Heart right ventricle (tissue), 16 donors: ENCODE measurements at places on chromosomes 3 and 15. TPM values are rescaled to one million over a fixed set of nuclear protein-coding genes. Genes with fewer than 3 reads are reported as not detected.

GRCh38 chr3:62057339-62058047 is 315.9 kb downstream of the FEZF2 start:
- DNase-seq: no peak

- no peak for DNase-seq
Observed at GRCh38 chr15:33138000-33138399, 56.5 kb downstream of the FMN1 start.

DNA sequence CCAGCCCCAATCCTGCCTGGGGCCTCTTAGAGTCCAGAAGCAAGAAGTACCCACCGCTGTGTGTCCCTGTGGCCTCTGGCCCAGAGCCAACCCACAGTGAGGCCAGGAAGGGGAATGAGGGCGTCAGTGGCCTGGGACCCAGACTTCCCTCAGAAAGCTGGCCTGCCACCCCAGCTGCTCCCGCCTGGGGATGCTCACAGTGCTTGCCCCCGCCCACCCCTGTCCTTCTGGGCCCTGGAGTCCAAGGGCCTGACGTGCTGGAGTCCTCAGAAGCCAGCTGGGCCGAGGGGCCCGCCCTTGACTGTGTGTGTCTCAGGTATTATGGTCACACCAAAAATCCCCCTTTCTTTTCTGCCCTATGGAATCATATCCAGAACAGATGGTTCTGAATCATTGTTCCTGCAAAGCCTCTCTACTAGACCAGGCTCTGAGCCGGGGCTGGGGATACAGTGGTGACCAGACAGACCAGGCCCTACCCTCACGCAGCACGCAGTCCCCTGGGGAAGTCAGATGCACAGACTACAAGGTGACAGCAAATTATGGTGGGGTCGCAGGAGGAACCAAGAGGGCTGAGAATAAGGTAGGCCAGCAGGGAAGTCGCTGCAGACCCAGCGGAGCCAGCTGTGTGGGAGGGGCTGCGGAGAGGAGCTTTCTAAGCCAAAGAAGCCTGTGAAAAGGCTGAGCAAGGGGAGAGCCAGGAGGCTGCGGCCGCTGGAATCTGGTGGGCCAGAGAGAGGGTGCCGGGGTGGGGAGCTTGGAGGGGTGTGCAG is 99.1 kb downstream of the VGLL4 start:
- DNase-seq: peak; percentile 52

CPB1 gene
- not detected for polyA plus RNA-seq

PTPRG gene
- 10.1 TPM for polyA plus RNA-seq

GRCh38 chr3:157089455-157090221 is 70.3 kb downstream of the CCNL1 start:
- DNase-seq: peak; percentile 27

TMC3 gene
- under 0.01 TPM for polyA plus RNA-seq

LMOD3 gene
- 96.1 TPM for polyA plus RNA-seq

CPN2 gene
- polyA plus RNA-seq: 0.51 TPM

GRCh38 chr15:63559753-63560152 is 37.4 kb upstream of the FBXL22 start:
- DNase-seq: no peak

DNA sequence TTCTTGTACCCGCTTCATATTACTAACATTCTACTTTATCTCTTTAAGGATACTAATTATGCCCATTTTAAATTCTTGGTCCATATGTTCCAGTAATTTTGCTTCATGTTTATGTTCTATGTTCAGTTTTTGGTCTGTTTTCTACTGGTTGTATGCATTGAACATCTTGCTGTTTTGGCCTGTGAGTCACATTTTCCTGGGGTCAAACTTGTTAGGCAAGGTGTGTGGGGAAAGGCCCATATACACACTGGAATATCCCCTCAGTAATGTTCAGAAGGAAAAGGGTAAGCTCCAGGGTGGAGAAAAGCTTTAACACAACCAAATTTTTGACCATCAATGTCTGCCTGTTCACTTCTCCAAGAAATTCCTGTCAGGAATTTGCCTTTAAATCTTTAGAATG is 337.7 kb downstream of the SLC9A9 start:
- no peak for DNase-seq

CHRM5 gene
- polyA plus RNA-seq: not detected

- no peak for DNase-seq
Observed at GRCh38 chr15:66886686-66887273, 178.6 kb upstream of the SMAD3 start.

GRCh38 chr3:23162934-23163333 is 40.2 kb upstream of the UBE2E2 start:
- no peak for DNase-seq

- DNase-seq: peak; percentile 60
Observed at GRCh38 chr3:129051871-129052340, 8.7 kb upstream of the GP9 start.

SMCO1 gene
- 88.8 TPM for polyA plus RNA-seq

GRCh38 chr3:165336786-165337185 is 140.6 kb upstream of the SLITRK3 start:
- DNase-seq: no peak

- no peak for DNase-seq
Observed at GRCh38 chr3:29011441-29011840, 269.4 kb upstream of the RBMS3 start.

- DNase-seq: no peak
Observed at GRCh38 chr15:89384176-89384604, 49.6 kb upstream of the POLG start.

DNA sequence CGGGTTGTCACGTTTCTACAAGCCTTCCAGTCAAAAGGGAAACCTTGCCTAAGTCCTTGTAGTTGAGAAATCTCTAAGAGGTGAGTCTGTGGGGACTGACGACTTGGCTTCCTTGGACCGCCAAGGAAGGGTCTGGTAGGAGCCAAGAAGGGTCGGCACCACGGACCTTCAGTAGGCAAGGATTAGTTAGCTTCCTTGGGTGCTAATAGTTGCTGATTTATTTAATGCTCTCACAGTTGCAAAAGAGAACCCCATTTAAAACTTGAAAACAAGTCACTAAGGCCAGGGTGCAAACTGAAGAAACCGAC is 361 bp upstream of the LCMT2 start:
- DNase-seq: no peak
